Globus pallidus (tissue), 1 donor: ENCODE measurements at places on chromosomes 7 and 10.

GRCh38 chr7:100352984-100353684 lies 4.8 kb upstream of the PILRB start:
- DNase-seq, result no peak

- DNase-seq, result peak; percentile 22
These were observed 41.3 kb upstream of the SRPK2 start for GRCh38 chr7:105429746-105430612.

DNA sequence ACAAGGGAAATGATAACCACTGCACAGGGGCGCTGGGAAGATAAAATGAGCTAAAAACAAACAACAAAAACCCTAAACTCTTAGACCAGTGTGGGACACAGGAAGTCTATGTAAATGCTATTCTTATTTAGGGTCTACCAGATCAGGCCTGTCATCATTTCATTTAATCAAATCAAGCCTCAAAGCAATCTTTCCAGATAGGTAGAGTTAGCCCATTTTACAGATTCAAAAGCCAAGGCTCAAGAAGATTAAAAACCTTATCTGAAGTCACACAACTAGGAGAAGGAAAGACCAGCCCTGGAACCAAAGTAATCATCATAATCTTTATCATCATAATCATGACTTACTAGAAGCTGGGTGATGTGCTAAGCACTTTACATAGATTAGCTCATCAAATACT lies 4.7 kb downstream of the NOD1 start:
- no peak for DNase-seq

DNA sequence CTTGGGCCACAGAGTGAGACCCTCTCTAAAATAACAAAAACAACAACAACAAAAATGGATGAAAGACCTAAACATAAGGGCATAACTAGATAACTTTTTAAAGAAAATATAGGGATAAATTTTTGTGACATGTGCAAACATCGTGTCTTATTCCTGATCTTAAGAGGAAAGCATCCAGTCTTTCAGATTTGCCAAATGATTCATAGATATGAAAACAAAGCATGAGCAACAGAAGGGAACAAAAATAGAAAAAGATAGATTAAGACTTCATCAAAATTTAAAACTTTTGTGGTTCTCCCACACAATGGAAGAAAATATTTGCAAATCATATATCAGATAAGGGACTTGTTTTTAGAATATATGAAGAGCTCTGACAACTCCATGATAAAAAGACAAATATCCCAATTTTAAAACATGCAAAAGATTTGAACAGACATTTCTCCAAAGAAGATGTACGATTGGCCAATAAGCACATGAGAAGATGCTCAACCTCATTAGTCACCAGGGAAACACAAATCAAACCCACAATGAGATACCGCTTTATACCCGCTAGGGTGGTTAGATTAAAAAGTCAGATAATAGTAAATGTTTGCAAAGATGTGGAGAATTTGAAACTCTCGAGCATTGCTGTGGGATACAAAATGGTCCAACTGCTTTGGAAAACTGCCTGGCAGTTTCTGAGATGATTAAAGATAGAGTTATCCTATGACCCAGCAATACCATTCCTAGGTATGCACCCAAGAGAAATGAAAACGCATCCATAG lies 20.3 kb downstream of the PPIF start:
- no peak for DNase-seq

- peak; percentile 49 for DNase-seq
These were observed 439 bp upstream of the EMX2 start for GRCh38 chr10:117541909-117542705.

GRCh38 chr7:16365177-16365576 lies 56.2 kb downstream of the CRPPA start:
- no peak for DNase-seq

GRCh38 chr7:114662002-114662677 lies 247.5 kb downstream of the FOXP2 start:
- DNase-seq, result no peak

GRCh38 chr10:89134963-89135362 lies 72.2 kb downstream of the CH25H start:
- DNase-seq, result peak; percentile 27

DNA sequence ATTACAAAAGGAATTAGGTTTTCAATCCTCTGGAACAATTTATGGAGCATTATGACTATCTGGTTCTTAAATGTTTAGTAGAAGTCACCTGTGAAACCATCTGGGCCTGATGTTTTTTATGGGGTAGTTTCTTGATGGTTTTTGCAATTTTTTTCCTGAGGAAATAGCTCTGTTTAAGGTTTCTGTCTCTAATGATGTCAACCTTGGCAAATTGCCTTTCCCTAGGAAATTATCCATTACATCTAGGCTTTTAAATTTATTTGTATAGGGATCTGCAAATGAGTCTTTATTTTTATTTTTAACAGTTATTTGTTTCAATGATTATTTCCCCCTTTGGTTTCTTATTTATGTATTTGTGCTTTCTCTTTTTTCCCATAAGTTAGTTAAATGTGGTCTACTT lies 222.8 kb downstream of the GALNT17 start:
- no peak for DNase-seq

DNA sequence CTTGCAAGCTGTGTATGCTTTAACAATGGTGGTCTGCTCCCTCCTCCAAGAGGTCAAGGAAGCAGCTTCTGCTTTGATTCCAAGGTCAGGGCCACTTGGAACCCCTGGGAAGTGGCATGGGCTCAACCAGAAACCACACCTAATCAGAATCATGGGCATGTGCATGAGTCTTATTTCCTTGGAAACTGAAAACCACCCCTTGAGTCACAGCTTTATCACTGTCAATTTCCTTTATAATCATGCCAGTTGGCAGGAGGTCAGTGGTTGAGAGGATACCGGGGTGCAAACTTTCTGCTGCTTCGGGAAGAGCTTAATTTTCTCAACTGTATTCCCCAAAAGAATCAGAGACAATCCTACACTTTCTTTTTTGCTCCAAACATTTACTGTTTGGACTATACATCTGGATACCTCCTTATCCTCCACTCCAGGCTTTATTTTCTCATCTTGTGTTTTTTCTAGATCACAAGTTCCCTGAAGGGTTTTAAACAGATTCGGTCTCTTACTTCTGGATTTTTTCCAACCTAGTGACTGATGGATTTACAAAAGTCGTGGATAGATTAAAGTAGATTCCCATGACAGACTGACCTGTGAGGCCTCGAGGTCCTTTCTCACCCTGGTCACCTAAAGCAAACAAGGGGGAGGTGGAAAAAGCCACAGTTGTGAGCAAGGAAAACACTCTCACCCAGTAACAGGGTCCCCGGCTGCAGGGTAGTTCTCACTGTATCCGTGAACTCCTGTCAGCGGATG lies 36.0 kb downstream of the COL17A1 start:
- no peak for DNase-seq

DNA sequence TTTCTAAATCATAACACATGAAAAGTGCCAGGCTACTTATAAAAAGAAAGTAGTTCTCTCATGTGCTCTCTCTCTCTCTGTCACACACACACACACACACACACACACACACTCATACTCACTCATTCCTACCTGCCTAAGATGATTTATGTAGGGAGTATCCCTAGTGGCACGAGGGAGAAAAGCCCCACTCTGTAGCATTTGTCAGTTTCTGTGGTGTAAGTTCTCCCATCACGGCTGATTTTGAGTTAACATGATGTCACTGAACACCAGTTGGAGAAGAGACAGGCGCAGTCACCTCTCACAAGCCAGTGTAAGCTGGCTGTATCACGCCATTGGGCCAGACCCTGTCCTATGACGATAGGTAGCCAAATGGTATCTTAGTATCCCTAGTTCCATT lies 395.4 kb downstream of the SFMBT2 start:
- peak; percentile 22 for DNase-seq

GRCh38 chr10:127453706-127454105 lies 95.4 kb upstream of the NPS start:
- no peak for DNase-seq

DNA sequence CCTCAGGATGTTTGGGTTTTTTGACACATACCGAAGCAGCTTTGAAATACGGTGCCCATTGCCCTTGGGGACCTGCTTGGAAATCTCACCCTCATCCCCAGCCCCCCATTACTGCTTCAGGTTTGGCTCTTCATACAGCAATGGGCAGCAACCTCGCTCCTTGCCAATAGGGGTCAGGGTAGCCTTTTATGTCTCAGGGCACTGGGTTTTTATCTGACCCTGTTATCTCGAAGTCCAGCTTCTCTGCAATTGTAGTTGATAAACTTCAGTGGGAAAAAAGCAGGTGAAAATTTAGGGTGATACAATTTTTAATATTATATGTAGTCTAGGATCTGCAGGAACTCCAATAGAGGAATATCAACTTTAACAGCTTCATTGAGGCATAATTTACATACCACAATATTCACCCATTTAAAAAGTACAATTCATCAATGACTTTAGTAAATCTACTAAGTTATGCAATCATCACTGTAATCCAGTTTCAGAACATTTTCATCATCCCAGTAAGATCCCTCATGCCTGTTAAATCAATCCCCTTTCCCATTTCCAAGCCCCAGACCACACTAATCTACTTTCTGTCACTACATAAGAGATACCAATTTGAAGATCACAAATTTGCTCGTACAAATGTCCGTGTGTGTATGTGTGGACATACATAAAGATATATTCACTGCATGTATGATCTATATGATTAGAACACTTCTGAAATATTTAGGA lies 386.2 kb downstream of the KCNMA1 start:
- no peak for DNase-seq

GRCh38 chr7:29988424-29989256 lies 961 bp downstream of the SCRN1 start:
- DNase-seq, result peak; percentile 64

GRCh38 chr10:94049911-94050310 lies 56.2 kb downstream of the PLCE1 start:
- no peak for DNase-seq

DNA sequence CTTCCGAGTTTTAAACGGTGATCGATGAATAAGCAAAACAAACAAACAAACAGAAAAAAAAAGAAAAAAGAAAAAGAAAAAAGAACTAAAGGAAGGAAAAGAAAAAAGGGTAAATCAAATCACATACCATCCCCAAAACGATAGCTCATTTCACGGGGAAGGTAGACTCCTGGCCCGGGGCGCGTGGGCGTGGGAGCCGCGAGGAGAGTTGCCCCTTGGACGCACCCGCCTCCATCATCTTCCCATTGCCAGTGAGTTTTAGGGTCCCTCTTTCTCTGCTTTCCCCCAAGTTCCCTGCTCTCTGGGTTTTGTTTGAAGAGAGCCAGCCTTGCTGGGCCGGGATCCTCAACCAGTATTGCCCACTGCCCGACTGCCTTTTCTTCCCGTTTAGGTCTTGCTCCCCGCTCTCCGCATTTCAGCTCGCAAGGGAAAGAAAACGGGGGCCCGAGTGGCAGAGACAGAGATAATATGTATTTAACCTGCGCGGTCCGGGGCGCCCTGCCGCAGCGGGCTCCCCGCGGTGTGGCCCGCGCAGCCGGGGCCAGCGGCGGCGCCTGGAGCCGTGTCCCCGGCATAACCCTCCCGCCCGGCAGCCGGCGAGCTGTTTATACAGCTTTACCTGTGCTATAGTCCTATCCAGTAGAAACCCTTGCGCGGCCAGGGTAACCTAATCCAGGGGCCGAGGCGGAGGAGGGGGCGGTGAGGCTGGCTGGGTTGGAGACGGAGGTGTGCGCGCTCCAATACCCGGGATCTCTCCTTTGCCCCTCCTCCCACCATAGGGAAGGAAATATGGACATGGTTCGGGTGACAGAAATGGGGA lies 5.2 kb upstream of the GATA3 start:
- DNase-seq, result no peak

GRCh38 chr10:68781613-68782574 lies 45.4 kb upstream of the STOX1 start:
- no peak for DNase-seq

DNA sequence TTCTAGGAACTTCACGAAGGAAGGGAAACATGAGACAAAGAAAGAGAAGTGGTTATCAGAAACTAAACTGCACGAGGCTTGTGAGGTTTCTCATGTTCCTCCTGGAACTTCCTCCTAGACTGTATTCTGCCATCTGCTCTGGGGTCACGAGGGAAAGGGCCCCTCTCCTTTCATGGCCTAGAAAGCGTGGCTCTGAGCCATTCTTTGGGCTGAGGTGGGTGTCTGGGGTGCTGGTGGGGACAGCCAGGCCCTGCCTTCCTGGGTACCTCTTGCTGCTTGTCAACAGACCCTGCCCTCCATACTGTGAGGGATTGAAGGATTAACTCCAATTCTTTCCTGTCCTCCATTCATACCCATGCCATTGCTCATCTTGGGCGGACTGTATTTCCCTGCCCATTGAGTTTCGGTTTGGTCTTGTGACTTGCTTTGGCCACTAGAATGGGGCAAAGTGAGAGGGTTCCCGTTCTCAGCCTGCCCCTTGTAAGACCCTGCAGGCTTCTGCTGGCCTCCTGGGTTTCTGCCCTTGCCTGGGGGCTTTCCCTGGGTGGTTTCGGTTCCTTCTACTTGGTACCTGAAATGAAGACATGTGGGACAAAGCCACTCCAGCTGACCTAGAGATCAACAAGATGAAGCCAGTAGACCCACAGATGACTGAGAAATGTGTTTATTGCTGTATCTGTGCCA lies 14.9 kb upstream of the GIMAP8 start:
- peak; percentile 46 for DNase-seq

- no peak for DNase-seq
These were observed 176.2 kb upstream of the SHH start for GRCh38 chr7:155988416-155988815.

DNA sequence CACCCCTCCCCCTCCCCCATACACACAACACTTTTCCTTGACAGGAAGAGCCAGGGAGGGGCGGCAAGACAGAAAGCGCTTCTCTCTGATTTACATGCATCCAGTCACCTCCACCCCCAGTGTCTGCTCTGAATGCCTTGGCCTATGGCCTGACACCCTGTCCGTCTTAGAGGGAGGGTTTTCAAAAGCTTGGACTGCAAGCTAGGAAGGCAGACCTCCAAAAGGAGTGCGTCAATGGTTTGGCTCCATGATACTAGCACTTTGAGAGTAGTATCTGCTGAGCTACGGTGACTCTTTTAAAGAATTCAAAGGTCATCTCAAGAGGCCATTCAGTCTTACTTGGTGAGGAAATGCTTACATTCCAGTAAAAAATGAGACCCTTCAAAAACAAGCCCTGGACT lies 20.3 kb upstream of the PAX2 start:
- no peak for DNase-seq

GRCh38 chr10:15710455-15710854 lies 9.3 kb downstream of the ITGA8 start:
- DNase-seq, result no peak

GRCh38 chr7:148670374-148670773 lies 28.3 kb upstream of the CUL1 start:
- DNase-seq, result no peak

GRCh38 chr7:66245008-66245407 lies 39.9 kb downstream of the TPST1 start:
- DNase-seq, result no peak

GRCh38 chr10:70673043-70673928 lies 980 bp downstream of the ADAMTS14 start:
- no peak for DNase-seq
